ENCODE measurements at places on chromosomes 12 and 14. TPM values are rescaled to one million over a fixed set of nuclear protein-coding genes. Genes with fewer than 3 reads are reported as not detected.

Gene PFDN5
- 480 TPM for total RNA-seq

Gene LRCOL1
- not detected for total RNA-seq

Gene KLRB1
- total RNA-seq, result not detected

Gene CATSPERB
- total RNA-seq, result not detected

Gene ZDHHC22
- total RNA-seq, result not detected

Gene COL2A1
- total RNA-seq, result under 0.01 TPM

Gene PGF
- 14.8 TPM for total RNA-seq

Gene PIANP
- total RNA-seq, result 0.33 TPM

Gene INSM2
- not detected for total RNA-seq

Gene AEBP2
- 20.3 TPM for total RNA-seq

Gene CNTN1
- 3.0 TPM for total RNA-seq

Gene AMDHD1
- total RNA-seq, result 0.33 TPM

Gene RNF212B
- not detected for total RNA-seq

Gene MON2
- total RNA-seq, result 88.9 TPM

Gene GRIP1
- total RNA-seq, result not detected

Gene MIP
- total RNA-seq, result not detected

Gene PXMP2
- 16.4 TPM for total RNA-seq

Measured in smooth muscle cell of trachea (primary cell).